ENCODE measurements at places on chromosomes 13 and 19.

DNA sequence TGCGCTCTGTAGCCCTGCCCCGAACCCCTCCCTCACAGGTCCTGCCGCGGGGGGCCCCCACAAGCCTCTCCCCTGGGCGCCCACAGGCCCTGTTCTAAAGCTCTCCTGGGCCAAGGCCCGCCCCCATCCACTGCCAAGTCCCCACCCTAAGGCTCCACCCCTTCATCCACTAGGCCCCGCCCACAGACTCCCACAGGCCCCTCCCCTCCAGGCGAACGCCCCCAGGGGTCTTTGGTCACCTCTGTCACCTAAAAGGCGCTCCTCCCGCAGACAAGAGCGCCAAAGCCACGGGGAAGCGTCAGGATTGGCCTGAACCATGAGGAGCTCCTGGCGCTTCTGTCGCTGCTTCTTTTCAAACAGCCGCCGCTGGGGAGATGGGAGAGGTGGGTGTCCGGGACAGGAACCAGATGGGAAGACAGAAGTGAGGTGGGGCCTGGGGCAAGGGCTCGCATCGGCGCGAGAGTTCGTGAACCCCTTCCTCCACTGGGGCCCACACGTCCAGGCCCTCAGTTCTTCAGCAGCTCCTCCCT is 2.3 kb downstream of the TULP2 start:
- no peak for DNase-seq

DNA sequence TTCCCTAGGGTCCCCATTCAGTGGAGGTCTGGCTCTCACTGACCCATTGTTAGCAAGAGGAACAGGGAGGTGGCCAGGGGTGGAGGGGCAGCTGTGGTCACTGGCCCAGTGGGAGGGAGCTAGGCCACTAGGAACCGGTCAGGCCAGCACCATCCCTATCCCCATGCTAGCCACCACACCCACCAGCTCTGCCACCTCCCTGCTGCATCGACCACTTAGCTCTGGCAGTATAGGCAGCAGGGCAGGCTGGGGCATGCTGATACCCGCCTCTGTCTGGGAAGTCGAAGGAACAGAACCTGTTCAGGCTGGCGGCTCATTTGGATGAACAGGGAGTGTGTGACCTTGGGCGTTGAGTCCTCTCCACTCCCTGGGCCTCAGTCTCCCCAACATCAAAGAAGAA is 4.7 kb downstream of the PPP1R13L start:
- DNase-seq: no peak

DNA sequence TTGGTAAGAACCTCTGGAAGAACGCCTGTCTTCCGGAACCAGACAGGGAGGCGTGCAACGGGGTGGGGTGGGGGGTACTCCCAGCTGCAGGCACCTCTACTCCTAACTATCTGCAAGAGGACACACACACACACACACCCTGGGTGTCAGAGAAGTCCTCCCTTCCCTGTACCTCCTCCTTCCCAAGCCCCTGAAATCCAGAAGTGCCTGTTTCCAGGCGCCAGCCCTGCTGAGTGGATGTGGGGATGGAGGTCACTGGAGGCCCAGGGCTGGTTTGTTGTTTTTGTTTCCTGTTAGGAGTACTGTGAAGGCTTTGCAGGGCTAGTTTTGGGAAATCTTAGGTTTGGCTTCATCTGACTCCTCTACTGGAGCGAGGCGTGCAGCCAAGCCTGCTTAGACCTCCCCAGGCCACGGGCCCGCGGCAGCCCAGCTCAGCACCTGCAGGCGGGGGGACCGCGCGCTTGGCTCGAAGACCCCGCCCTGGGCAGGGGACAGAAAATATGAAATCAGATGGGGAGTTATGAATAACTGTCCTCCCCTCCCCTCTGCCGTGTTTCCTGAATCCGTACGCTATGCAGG is 36.4 kb downstream of the SOX1 start:
- DNase-seq: no peak

GRCh38 chr13:100098445-100099116 is 9.7 kb downstream of the PCCA start:
- DNase-seq: no peak

DNA sequence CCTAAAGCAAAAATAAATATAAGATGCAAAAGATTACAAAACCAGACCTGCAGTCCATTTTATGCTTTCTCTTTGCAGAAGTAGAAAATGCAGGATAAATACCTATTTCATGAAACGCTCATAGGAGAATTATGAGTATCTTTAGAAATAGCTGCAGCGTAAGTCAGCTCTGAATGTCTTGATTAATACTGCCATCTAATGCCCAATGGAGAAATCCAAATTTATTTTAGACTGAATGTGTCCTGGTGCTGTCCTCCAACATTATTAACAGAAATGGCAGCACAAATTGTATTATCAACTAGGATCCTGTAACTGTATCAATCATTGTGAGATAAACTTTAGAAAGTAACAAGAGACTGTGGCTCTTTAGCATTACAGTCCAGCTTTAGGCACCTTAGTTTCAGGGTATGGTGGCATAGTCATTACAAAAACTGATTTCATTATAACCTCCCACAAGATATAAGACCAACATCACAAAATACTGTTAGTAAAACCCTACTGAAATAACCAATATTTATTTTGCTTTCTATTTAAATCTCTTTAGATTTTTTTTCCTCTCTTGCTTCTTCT is 162.1 kb upstream of the MIR17HG start:
- no peak for DNase-seq

GRCh38 chr13:93116809-93117208 is 109.8 kb upstream of the GPC6 start:
- no peak for DNase-seq

- no peak for DNase-seq
These were observed 11.3 kb downstream of the YJU2 start for GRCh38 chr19:4258181-4258580.

DNA sequence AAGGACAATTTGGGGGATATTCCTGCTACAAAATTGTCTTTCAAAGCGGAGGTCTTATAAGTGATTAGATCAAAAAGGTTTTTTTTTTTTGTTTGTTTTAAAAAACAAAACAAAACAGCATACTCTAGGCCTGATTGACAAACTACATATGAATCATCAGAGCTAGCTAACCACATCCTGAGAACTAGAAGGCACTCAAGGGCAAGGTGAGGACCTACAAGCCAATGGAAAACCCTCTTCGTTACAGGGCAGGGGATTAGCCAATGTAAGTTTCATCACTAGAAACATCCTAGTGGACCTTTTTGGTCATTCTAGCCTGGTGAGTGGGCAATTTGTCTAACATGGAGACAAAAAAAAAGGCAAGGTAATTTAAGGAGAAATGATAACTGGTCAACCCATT is 428.6 kb downstream of the RFC3 start:
- no peak for DNase-seq

- DNase-seq: no peak
These were observed 10.4 kb downstream of the SAMD4B start for GRCh38 chr19:39352381-39353255.

DNA sequence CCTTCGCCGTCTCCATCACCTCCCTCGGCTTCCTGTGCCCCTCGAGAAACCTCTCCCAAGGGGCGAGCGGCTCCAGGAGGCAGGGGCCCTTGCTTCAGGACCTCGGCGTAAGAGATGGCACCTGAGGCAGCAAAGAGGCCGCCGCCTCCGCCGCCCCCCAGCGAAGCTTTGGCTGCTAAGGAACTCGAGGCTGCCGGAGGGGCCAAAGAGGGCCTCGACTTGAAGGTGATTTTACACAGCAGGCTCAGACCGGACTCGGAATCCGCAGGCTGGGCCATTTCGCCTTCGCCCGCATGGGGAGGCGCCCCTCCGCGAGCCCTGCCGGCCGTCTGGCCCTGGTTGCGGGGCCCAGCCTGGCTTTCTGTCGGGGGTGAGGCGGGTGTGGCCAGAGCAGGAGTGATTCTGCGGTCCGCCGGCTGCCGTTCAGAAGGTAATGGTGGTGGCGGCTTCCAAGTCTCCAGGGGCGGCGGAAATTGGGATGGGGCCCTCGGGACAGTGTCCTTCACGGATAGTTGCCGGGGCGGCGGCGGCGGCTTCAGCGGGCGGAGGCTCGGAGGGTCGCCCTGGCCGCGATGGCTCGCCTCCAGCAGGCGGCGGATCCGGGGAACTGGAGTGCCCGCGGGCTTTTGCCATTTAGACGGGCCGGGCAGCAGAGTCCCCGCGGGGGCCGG is 1.4 kb downstream of the GGN start:
- no peak for DNase-seq

DNA sequence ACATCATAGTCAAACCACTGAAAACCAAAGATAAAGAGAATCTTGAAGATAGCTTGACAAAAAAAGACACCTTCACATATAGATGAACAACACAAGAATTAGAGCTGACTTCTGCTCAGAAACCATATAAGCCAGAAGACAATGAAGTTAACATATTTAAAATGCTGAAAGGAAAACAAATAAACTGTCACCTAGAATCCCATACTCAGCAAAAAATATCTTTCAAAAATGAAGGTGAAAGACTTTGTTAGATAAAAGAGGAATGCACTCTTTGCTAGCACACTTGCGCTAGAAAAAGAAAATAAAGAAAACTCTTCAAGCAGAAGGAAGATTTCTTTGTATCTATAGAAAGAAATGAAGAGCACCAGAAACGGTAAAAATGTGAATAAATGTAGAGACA is 49.5 kb downstream of the PARP4 start:
- no peak for DNase-seq

DNA sequence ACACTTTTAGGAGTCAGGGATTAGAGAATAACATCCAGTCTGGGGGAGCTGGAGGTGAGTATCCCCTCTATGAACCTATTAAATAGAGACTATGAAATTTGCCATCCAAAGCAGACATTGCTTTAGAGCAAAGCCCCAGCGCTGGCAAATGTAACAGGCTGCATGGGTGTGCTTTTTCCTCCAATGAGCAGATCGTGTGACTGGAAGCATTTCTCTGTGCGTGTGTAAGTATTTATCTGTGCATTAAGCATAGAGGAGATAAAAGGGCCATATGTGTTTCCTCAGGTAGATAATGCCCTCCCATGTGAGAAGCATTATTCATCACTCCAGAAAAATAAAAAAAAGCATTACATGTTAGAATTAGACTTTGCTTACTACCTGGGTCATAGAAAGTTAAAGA is 924 bp downstream of the TNFSF13B start:
- no peak for DNase-seq

DNA sequence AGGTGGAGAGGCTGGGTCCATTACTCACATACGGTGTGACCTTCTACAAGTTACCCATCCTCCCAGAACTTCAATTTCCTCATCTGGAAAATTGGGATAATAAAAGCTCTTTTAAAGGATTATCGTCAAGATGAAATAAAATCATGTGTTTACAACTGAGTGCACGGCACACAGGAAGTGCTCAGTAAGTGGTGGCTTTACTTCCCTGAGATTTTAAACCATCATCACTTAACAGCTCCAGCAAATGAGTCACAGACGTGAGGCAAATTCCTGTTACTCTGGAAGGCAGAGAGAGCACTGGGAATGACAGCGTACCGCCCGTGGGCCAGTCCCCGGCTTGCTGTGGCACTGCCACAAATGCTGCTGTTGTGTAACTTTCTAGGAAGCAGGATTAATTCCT is 64.1 kb downstream of the MRPL57 start:
- no peak for DNase-seq

GRCh38 chr19:51491586-51491985 is 10.0 kb downstream of the SIGLEC12 start:
- no peak for DNase-seq

GRCh38 chr19:49113762-49114629 is at the start of gene LIN7B:
Gene LIN7B (plus strand): TSS chr19:49114370. CDS start chr19:49114405, 35 bp downstream.
- peak; percentile 51 for DNase-seq

DNA sequence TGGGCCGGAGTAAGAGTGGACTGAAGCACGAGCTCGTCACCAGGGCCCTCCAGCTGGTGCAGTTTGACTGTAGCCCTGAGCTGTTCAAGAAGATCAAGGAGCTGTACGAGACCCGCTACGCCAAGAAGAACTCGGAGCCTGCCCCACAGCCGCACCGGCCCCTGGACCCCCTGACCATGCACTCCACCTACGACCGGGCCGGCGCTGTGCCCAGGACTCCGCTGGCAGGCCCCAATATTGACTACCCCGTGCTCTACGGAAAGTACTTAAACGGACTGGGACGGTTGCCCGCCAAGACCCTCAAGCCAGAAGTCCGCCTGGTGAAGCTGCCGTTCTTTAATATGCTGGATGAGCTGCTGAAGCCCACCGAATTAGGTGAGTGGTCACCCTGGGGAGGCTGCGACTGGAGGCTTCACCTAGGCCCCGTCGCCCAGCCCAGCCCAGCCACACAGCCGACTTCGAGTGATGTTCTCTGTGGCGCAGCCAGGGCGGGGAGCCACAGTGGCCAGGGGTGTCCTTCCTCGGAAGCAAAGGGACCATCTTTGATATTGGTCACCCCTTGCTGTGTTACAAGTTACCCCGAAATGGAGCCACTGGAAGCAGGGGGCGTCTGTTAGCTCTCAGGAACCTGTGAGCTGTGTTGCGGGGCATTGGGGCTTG is 5.6 kb downstream of the PIAS4 start:
- no peak for DNase-seq

- no peak for DNase-seq
These were observed 2.1 kb downstream of the CLEC4G start for GRCh38 chr19:7729831-7730285.

GRCh38 chr19:47190167-47190727 is 40.8 kb downstream of the BBC3 start:
- DNase-seq: peak; percentile 42

GRCh38 chr13:44089452-44089851 is 209.7 kb downstream of the LACC1 start:
- no peak for DNase-seq

DNA sequence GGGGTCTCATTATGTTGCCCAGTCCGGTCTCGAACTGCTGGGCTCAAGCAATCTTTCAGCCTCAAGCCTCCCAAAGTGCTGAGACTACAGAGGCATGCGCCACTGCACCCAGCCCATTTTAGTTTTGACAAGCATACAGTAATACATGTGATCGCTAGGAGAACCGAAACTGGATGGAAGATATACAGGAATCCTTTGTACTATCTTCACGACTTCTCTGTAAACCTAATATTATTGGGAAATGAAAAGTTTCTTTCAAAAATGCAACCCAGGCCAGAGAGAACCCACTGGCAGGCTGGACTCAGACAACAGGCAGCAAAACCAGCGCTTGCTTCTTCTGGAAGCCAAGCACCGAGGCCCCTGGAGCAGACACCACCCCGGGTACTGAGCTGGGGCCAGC is 9.4 kb downstream of the C19orf12 start:
- DNase-seq: no peak

GRCh38 chr13:39682310-39682709 is 26.8 kb downstream of the COG6 start:
- DNase-seq: no peak

GRCh38 chr13:36907266-36907665 is 12.8 kb downstream of the SMAD9 start:
- DNase-seq: no peak

Measured in stimulated activated CD4-positive, alpha-beta T cell treated with anti-CD3 and anti-CD28 coated beads, Interleukin-1b, Interleukin-23, amount 100 ng/mL, for 24 hours (primary cell).